ENCODE measurements at places on chromosomes 5 and 9.

- no peak for DNase-seq
Measured at GRCh38 chr9:2242831-2243330, 227.7 kb downstream of the SMARCA2 start.

GRCh38 chr5:139368613-139369012 lies 14.5 kb downstream of the SLC23A1 start:
- DNase-seq = no peak

GRCh38 chr9:32969270-32969669 lies 32.2 kb downstream of the APTX start:
- DNase-seq = no peak

DNA sequence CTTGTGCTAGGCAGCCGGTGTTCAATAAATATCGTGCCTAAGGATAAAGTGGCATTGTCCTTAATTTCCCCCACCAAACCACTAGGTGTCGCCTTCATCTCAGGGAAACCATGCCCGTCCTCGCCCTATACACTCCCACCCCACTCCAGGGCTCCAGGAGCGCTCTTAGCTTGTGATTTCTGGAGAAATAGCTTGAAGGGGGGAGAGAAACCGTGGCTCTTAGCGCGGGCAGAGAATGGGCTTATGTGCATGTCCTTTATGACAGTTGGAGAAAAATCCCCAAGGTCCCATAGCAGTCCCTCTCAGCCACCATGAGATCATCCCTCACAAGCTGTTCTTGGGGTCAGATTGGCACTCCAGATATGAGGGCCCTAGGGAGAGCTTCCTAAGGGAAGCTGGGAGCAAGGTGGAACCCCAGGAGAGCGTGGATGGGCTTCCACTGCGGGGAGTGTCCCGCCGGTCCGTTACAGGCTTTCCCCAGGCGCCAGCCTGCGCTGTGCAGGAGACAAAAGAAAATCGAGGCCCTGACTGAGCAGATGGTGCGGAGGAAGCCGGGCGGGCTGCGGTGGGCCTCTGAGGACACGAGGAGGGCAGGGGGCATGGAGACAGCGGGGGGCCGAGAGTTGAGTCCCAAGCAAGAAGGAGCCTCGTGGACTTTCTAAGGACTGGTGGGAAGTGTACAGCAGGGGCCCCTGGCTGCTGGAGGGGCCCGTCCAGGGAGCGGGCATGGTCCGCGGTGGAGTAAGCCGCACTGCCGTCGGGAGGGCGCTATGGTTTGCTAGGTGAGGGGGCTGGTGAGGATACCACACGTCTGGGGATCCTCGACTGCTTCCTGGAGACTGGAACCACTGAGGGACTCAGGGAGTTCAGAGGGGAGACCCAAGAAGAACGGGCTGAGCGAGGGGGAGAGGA lies 750 bp upstream of the NPR2 start:
- DNase-seq = no peak

GRCh38 chr9:33415501-33416038 lies 13.2 kb upstream of the AQP7 start:
- no peak for DNase-seq

DNA sequence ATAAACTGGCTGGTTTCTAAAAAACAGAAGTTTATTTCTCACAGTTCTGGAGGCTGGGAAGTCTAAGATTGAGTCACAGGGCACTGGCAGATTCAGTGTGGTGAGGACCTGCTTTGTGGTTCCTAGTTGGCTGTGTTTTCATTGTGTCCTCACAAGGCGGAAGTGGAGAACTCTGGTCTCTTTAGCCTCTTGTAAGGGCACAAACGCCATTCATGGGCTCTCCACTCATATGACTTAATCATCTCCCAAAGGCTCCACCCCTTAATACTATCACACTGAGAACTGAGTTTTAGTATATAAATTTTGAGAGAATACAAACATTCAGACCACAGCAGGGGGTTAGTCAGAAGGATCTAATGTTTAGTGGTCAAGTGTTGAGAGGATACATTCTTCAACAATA lies 208.2 kb downstream of the SEC61B start:
- no peak for DNase-seq

GRCh38 chr9:101668421-101668820 lies 70.0 kb downstream of the GRIN3A start:
- no peak for DNase-seq

DNA sequence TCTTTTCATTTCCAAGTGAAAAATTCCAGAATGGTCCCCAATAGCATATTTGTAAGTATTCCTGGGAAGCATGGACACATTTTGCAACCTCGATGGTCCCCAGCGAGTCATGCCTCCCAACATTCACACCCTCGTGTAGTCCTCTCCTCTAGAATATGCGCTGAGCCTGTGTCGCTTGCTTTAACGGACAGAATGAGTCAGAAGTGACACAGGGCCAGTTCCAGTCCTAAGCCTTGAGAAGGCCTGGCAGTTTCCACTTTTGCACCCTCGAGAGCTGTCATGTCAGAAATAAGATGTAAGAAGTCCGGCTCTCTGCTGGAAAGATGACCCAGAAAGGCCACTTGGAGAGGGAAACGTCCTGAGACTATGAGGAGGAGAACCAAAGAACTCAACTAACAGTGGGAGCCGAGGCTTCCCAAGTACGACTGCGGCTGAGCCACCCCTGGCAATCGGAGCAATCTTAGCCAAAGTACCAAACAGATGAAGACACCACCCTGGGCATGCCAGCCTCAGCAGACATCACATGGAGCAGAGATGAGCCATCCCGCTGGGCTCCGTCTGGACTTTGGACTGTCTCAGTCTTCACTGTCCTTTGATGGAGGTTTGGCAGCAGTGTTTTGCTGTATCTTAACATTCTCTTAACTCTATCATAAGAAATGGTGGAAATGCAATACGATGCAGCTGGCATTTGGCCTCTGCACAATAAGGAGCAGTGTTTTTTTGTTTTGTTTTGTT lies 42.6 kb upstream of the GFPT2 start:
- no peak for DNase-seq

- no peak for DNase-seq
Measured at GRCh38 chr9:132712753-132713152, 42.5 kb downstream of the GTF3C4 start.

DNA sequence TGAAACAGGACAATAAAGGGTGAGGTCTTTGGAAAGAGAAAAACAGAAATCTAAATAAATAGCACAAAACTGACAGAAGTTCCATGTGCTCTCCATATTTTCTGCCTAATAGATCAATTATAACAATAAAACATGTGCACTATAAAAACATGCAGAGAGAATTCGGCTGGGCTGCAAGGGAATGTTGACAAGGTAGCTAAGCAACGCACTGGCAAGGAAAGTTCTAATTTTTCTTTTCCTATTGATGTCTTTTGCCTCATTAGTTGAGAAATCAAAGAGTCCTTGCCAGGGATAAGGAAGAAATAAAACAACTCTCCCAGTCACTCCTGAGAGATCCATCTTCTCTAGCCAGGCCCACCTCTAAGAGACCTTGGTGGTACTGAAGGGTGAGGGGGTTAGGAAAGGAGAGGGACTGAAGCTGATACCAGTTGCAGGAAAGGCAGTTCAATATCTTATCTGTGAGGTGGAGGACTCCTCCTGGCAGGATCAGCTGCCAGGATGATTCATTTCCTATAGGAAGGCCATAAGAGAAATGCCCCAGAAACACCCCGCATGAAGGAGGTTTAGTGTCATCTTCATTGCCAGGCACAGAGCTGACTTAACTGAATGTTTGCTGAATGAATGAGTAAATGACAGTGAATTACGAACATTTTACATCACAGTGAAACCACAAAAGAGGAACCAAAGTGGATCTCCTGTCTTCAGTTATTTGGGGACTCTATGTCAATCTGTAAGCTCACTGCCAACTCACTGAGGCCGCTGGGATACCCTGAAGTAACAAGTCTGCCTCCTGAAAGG lies 63.7 kb upstream of the IFNK start:
- no peak for DNase-seq

DNA sequence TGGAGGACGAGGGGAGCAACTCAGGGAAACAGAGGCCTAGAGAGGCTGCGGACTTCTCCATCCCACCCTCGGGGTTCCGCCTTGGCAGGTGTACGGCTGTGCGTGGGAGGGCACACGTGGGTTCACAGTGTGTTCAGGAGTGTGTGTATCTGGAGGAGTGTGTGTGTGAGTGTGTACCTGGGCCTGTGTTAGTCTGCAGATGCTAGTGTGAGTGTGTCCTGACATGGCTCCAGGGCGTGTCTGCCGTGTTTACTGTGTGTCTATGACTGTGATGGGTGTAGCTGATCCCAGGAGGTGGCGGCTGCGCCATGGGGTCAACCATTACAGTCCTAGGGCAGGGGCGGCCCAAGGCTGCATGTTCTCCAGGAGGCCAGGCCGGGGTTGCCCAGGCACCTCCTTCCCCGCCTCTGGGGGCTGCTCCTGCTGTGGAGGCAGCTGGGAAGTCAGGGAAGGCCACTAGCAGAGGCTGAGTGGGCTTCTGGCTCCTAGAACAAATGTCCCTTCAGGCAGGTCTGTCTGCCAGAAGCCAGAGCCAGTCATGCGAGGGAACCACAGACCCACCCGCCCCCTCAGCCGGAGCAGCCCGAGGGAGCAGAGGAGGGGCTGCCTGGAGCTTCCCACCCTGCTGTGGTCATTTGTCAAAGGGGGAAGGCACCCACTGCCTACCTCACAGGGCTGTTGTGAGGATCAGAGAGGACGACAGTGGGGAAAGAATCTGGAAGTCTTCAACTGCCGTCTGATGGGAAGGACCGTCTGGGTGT lies 21.4 kb downstream of the CRB2 start:
- DNase-seq = no peak

GRCh38 chr5:130549884-130550561 lies 615.0 kb downstream of the HINT1 start:
- DNase-seq = no peak

GRCh38 chr5:157167214-157167621 lies 1.2 kb upstream of the GARIN3 start:
- DNase-seq = no peak

DNA sequence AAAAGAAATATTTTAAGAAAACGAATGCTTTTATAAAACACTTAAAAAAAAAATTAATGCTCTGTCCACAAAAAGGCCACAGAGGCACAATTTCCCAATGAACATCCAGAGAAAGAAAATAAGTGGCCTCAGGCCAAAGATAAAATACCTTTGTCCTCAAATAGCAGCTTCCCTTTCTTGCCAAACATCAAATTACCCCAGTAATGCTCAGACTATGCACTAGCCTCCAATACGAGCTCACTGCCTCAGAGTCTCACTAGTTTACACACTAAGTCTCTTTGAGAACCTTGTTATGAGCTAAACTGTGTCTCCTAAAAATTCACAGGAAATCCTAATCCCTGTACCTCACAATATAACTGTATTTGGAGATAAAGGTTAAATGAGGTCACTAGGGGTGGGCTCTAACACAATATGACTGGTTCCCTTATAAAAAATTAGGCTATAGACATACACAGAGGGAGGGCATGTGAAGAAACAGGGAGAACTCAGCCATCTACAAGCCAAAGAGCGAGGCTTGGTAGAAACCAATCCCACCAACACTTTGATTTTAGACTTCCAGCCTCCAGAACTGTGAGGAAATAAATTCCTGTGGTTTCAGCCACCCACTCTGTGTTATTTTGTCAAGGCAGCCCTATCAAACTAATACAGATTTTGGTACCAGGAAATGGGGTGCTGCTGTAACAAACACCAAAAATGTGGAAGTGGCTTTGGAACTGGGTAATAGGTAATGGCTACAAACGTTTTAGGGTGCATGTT lies 4.4 kb downstream of the MPDZ start:
- DNase-seq = no peak

DNA sequence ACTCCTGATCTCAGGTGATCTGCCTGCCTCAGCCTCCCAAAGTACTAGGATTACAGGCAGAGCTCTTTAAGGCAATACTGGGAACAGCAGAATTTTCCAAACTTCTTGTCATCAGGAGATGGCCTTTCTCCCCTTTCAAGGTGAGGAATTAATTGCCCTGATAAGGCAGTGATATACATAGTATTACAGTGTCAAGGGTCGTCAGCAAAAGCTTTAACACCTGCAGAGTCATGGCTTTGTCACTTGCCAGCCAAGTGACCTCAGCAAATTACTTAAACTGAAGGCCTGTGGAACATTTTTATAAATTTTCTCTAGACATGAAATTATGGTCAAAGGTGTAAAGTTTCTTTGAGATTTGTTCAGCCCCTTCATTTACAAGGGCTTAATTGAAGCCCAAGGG lies 59.5 kb downstream of the FBXO38 start:
- no peak for DNase-seq

GRCh38 chr5:20559845-20560244 lies 571.8 kb upstream of the CDH18 start:
- no peak for DNase-seq

DNA sequence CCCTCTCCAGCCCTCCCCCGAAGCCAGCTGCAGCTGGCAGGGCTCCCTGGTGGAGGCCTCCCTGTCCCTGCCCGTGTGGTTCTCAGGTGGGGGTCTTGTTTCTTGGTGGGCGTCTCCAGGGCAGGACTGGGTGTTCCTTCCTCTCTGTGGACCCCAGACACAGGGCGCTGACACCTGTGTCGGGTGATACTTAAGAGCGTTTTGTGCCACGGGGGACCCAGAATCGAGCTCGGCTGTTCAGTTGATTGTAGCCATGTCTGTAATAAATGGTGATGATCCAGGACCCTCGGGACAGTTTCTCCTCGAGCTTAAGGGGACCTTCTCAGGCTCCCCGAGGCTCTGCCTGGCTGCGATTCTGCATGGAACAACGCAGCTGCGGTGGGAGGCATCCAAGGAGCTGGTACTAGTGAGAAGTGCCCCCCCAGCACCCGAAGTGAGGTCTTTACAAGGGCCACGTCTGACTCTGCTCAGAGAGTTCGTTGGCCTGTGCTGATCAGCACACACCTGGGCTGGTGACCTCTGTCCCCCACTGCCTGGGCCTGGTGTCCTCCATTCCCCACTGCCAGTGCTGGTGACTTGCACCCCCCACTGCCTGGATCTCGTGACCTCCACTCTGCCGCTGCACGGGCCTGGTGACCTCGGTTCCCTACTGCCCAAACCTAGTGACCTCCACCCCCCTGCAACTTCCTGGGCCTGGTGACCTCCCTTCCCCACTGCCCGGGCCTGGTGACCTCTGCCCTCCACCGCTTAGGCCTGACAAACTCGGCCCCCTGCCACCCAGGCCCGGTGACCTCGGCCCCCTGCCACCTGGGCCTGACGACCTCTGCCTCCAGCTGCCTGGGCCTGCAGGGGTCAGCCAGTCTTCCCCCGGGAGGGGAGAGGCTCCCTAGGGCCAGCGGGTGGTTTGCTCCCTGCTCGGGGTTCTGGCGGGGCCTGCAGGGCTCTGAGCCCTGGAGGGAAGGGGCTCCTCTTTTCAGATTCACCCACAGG lies 36.0 kb downstream of the NDUFS6 start:
- DNase-seq = no peak

Data from cortex of kidney (tissue), 1 donor.